ENCODE measurements at places on chromosomes 5 and 9. TPM values are rescaled to one million over a fixed set of nuclear protein-coding genes. Genes with fewer than 3 reads are reported as not detected.

SGCD gene
- 0.05 TPM for total RNA-seq

DNA sequence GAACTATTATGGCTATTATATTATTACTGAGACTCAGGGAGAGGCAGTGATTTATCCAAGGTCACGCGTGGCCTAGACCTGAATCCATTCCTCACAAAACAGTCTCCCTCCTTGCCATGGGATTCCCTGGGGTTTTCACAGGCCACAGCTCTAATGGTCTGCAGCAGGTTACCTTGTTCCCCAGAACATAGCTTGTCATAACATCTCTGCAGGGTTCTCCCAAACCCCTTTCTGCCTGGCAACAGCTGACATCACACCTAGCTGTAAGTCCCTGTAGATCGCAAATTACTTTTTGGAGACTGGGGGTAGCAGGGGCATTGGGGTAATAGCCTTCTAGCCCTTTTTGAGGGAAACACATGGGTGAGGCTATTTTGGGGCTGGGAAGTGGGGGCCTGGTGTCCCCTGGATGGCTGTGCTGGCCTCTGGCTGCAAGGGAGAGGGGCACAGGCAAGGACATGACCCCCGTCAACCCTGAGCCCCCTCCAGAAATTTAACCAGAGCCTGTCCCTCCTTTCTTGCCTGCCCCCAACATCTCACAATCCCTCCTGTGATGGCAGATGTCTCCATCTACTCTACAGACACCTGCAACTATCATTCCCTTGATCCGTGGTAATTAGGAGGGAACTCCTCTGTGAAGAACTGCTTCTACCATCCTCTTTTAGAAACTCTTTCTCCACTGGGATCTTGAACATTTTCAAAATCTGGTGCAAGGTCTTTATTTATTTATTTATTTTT lies 1.3 kb downstream of the CD74 start:
- DNase-seq = no peak

- no peak for DNase-seq
These were observed 157.5 kb upstream of the SHB start for GRCh38 chr9:38226491-38226951.

PAPPA gene
- total RNA-seq = 13.1 TPM

DNA sequence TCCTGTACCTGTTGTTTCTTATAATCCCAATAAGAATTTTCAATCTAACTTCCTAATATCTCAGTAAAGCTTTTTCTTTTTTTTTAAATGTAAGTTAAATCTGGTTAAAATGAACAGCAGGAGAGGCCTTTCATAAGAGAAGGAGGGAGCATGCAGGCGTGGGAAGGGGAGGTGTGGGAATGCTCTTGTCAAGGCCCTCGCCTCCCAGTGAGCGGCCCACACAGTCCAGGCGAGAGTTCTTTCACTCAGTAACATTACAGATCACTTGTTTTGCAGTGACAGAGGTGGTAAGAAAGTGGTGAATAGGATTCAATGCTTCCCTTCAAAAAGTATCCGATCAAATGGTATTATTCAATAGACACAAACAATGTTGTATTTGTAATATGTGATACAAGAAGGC lies 125.0 kb downstream of the EPB41L4A start:
- DNase-seq = no peak

GRCh38 chr9:18448101-18448500 lies 25.9 kb upstream of the ADAMTSL1 start:
- no peak for DNase-seq

GRCh38 chr5:28917631-28918030 lies 1879.2 kb upstream of the CDH9 start:
- no peak for DNase-seq

MPDZ gene
- total RNA-seq = 40.9 TPM

PCDHGA5 gene
- total RNA-seq = 2.1 TPM

DNA sequence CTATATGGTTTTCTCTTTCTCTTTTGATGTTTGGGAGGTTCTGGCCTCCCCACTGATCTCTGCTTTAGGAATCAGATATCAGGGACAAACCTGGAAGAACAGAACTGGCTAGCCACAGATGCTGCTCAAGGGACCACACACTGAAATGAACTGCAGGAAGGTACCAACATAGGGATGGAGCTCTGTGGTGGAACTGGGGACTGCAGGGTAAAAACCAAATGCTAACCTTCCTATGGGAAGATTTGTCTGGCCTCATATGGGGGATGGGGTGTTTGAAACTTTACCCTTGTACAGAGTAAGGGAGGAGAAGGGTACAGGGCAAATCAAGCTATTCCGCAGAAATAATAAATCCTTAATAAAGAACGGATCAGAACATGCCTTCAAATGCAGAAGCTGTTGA lies 49.4 kb downstream of the ELOVL7 start:
- no peak for DNase-seq

- no peak for DNase-seq
These were observed 145.9 kb downstream of the ASTN2 start for GRCh38 chr9:117268847-117269446.

- no peak for DNase-seq
These were observed 621 bp downstream of the CEP72 start for GRCh38 chr5:612498-613424.

SLCO6A1 gene
- not detected for total RNA-seq

DNA sequence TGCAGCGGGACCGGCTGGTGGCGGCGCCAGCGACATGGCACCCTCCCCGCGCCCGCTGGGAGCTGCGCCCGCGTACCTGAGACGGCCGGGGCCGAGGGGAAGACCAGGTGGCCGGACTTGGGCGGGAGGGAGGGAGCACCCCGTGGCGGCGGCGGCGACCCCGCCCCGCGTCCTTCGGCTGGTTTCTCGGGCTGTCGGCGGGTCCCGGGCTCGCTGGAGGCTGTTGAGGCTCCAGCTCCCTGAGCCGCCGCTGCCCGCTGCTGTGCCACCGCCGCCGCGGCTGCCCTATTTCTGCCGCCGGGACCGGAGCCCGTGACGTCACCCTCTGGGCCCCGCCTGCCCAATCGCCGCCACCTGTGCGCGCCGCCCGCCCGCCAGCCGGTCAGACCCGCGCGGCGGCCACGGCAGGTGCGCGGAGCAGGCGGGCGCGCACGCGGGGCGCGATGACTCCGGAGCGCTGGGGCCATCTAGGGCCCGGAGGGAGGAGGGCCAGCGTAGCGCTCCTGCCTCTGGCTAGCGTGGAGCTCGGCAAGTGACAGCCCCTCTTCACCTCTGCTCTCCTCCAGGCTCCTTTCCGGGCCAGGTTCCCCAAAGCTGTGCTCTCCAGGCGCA lies at the start of gene FSTL4:
FSTL4 (minus strand) TSS at position 293 of the 612 bp plus-strand sequence.
- DNase-seq = no peak

DNA sequence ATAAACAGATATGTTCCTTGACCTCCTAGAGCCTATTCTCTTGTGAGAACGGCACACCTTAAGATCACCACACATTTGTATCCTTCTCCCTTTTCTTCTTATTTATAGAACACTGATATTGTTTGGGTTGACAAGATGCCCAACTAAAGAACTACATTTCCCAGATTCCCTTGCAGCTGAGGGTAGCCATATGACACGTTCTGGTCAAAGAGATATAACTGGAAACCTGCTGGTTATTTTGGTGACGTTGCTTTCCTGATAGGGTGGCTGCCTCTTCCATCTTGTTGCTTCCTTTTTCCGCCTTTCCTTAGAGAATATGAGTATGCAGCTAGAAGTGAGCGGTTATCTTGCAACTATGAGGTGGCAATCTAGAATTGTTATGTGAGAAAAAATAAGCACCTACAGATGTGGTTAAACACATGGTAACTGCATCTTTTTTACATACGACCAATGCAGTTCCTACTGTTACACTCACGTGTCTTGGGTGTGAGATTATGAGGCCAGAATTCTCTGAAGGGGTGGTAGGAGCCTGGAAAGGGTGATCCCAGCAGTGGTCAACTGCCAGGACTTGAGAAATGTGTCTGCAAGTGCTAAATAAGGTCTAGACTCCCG lies 72.9 kb downstream of the SEC61B start:
- DNase-seq = no peak

DNA sequence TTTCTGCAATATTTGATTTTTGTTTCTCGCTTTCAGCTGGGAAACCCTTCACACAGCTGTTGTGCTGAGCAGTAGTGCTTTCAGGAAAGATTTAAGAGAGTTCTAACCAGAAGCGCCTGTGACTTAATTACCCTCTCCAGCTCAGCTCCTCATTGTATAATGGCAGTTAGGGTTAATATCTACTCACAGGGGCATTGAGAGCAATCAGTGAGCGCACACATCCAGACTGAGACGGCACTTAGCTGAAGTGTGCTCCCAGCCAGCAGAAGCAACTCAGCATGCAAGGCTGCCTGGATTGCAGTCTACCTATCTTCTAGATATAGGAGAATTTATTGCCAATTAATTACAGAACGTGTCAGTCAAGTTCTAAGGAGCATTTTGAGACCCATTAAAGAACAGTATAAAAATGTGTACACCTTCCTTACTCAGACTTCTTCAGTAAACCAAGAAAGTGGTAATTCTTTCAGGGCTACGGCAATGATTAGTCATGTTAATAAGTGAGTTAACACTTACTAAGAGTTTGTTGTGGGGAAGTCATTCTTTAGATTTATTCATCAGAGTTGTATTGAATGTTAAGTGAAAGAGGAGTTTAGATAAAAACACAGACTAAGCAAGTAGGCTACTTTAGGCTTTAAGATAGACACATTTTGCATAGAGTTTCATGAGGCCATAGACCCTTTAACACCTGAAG lies 111.7 kb upstream of the PCAT7 start:
- DNase-seq = no peak

DNA sequence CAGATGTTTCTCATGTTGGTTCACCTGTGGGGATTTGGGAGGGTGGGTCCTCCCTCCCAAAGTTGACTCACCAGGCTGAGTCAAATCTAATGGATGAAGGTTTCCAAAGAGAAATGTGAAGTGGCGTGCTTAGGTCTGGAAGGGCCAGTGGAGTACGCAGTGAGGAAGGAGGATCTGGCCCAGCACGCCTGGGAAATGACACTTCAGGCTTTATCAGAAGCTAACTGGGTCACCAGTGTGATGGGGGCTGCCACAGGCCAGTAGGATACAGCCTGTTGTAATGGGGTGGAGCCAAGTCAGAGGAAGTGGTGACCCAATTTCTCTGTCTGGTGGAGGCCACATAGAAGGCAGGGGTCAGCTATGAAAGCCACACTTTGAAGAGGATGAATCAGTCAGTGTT lies 18.0 kb downstream of the POLR1E start:
- no peak for DNase-seq

- no peak for DNase-seq
These were observed 51.1 kb downstream of the C9orf50 start for GRCh38 chr9:129569502-129570449.

DNA sequence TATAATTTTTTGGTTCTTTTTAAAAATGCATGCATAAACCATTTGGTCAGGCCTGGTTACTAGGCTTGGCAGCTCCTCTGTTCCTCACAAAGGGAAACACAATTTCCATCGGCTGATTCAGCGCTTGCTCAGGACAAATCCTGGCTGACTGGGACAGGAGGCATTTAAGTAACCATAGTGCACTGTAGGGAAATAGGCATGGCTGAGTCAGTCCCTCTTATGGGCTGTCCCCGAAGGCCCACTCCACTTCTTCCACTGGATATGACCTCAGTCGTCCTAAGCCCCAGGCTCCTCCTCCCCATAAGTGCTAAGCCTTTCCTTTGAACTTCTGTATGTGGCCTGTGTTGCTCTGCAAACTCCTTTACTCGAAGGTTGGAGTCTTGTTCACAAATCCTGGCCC lies 71.2 kb upstream of the GLIS3 start:
- peak; percentile 12 for DNase-seq

All from glomerular endothelial cell (primary cell).